ENCODE measurements at places on chromosomes 3 and 15.

GRCh38 chr3:192156382-192156781 is 571.0 kb downstream of the FGF12 start:
- DNase-seq, result no peak

DNA sequence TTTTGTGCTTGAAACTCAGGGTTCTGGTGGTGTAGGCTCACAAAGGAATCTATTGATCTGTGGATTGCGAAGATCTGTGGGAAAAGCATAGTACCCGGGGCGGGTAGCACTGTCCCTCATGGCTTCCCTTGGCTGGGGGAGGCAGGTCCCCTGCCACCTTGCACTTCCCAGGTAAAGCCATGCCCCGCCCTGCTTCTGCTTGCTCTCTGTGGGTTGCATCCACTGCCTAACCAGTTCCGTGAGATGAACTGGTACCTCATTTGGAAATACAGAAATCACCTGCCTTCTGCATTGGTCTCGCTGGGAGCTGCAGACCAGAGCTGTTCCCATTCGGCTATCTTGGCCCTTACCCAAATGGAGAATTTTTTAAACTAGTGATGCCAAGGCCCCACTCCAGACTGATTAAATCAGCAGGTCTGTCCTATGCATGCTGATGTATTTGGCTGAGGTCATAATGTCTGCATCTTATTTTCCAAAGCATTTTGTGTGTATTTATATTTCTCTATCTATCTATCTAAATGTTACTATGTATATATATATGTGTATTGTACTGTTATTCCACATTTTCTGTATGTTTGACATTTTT is 65.5 kb upstream of the SLC7A14 start:
- no peak for DNase-seq

- DNase-seq, result no peak
These were observed 88.7 kb downstream of the GPR156 start for GRCh38 chr3:120196333-120196732.

DNA sequence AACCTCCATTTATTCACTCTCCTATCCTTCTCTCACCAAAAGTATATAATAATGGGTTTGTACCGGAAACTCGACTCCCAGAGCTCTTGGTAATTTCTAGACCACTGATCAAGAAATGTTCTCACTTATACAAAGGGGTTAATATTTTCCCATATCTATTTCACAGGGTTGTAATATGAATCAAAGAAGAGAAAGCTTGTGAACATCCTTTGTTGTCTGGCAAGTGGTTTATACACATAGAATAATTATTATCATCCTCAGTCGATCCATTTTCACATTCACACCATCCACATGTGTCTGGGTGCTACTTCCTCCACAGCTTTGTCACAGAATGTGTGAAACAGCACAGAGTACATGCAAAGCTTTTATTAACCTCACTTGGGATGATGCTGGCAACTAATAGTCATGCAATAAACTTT is 29.9 kb upstream of the STT3B start:
- DNase-seq, result no peak
